Right lung (tissue), 10 donors: ENCODE measurements at places on chromosomes 11 and 22. TPM values are rescaled to one million over a fixed set of nuclear protein-coding genes. Genes with fewer than 3 reads are reported as not detected.

DNA sequence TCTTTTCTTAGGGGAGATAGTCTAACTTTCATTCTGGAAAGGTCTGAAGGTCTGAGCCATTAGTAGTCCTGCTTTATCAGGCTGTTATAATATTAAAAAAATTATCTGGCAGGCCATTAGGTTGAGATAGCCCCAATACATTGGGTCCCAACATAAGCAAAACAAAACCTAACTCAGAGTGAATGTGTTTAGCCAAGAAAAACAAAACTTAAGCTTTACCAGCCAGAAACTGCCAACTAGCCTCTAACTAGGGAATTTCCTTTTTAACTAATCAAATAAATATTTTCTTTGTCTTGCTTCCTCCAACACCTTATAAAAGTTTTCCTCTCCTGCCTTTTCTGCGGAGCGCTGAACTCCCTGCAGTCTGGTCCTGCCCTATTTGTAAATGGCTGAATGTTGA, 1137.7 kb upstream of the CNTN5 start:
- no peak for DNase-seq

GRCh38 chr11:9838961-9839360, 175.1 kb downstream of the SWAP70 start:
- DNase-seq, result no peak

Gene MS4A3
- polyA plus RNA-seq, result 2.3 TPM

DNA sequence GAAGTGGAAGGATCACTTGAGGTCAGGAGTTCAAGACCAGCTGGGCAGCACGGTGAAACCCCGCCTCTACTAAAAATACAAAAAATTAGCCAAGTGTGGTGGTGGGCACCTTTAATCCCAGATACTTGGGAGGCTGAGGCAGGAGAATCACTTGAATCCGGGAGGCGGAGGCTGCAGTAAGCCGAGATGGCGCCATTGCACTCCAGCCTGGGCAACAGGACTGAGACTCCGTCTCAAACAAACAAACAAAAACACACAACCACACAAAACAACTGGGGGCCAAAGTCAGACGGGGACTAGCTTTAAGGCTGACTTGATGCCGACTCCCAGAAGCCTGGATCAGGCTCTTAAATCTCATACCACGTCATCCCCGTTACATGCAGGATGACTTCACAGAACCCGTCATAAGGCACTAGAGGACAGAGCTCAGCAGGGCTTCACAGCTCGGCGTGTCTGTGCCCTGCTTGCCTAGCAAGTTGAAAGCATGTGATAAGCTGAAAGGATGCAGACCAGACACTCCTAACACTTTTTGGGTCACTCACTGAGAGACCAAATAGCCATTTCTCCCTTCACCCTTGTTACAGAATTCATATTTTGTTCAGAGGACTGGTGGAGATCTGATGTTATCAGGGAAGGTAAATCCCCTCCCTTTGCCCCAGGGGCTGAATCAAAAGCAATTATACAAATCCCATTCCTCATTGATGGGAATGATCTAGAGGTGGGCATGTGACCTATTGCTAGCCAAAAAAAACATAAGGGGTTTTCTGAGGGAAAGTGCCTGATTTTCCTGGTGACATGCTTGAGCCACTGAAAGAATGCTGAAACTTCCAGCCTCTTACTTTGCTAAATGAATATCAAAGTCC, 65.4 kb downstream of the GAB2 start:
- DNase-seq, result no peak

DNA sequence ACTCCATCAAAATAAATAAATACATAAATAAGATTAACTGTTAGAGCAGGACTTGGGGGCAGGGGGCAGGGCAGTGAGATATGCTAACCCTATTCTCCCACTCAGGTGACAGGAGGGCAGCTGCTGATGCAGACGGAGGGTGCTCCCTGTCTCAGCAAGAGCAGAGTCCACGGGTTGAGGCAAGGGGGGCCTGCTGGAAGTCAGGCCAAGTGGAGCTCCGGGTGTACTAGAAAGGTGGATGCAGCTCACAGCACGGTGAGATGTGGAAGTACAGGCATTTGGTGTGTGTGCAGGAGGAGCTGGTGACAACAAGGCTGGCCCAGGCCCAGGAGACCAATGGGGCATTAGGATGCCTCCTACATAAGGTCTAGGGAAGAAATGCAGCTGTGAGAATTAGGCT, 467.3 kb upstream of the B3GAT1 start:
- no peak for DNase-seq

GRCh38 chr11:55819330-55819729, at the start of gene OR5D18:
TSS of gene OR5D18 (plus strand) at chr11:55819630. CDS start at chr11:55819630, 0 bp downstream.
- DNase-seq, result no peak

DNA sequence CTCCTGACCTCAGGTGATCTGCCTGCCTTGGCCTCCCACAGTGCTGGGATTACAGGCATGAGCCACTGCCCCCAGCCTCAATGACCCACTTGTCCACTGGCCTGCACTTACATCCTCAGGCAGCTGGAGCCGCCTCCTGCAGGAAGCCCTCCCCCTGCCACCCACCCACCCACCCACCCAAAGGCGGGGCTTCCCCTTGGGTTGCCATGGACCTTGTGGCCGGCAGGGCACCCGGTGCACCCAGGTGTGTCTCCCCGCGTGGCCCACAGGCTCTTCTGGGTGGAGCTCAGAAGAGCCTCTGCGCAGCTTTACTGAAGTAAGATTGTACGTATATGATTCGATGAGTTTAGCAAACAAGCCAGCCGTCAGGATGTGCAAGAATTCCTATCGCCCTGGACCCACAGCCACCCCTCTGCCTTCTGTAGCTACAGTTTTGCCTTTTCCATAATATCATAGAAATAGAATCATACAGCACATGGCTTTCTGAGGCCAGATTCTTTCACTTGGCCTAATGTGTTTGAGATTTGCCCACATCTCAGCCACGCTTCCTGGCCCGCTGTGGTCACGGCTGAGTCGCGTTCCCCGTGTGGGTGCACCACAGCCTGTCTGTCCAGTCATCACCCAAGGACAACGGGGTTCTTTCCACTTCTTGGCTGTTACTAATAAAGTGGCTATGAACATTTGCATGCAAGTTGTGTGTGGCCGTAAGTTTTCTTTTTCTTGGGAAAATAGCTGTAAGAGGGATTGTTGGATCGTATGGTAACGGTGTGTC, 5.3 kb upstream of the BRSK2 start:
- no peak for DNase-seq

GRCh38 chr11:65184146-65184545, 2.4 kb downstream of the CAPN1 start:
- DNase-seq, result no peak

DNA sequence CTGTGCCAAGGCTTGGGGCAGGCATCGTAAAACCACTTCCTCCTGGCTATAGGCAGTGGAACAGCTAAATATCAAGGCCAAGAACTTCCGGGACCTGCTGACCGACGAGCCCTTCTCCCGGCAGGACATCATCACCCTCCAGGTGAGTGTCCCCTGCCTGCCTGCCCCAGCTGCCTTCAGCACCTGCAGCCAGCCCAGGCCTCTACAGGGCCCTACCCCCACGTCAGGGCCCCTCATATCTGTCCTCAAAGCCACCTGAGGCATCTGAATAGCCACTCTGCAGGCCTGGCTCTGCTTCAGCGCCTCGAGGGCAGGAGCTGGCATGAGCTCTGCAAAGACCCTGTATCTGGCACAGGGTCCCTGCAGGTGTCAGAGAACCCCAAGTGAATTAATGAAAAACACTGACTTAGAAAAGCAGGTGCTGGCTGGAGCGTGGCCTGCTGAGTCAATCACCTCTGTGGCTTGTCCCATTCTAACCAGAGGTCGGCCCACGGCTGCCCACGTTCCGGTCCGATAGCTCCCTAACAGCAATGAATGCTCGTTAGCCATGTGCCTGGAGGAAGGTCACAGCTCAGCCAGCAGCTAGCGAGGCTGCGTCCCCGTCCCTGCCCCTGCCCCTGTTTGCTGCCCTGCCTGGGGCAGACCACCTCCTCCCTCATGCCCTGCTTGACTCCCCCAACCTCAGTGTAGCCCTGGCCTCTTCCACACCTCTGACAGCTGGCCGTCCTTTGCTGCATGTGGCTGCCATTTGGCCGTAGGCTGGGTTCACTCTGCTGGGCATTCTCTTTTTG, 16.8 kb downstream of the PPIL2 start:
- no peak for DNase-seq

Gene MUC2
- 0.04 TPM for polyA plus RNA-seq

Gene LRRN4CL
- 0.55 TPM for polyA plus RNA-seq

- no peak for DNase-seq
Measured at GRCh38 chr11:1307163-1307870, 2.1 kb downstream of the TOLLIP start.

DNA sequence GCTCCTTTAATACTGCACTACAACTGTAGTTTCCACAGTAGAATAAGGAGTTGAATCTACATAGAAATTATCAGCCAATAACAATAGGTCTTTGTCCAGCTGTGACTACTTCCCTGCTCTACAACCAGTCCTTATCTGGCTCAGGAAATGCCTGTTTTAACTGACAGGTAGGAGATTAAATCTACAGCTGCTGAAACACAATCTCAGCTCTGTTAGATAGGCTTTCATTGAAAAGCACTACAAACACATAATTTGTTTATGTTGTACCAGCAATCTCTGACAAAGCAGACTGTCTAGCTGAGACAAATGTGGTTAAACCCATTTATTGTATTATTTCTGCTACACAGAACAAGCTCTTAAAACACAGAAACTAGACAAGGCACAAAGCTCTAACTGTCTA, 230.0 kb downstream of the SOX6 start:
- DNase-seq, result no peak

Gene UBQLN3
- not detected for polyA plus RNA-seq
